Stimulated activated CD8-positive, alpha-beta memory T cell treated with anti-CD3 and anti-CD28 coated beads, Interleukin-2, amount 100 ng/mL, for 1 hour (primary cell): ENCODE measurements at places on chromosomes 4 and X.

DNA sequence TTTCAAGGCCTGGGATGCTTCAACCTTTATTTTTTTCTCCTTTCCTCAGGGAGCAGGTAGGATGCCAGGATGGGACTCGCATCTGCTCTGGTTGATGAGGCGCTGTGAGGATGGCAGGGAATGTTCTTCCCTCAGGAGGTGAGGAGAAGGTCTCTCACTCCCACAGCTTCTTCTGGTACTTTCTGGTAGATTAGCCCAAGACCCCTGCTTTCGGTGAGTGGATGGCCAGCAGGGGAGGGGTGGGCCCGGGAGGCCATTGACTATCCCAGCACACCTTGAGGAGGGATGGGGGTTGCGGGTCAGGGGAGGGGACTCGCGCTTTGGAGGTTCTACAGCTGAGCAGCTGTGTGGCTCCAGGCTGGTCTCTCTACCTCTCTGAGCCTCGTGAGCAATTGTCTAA, 14.8 kb downstream of the CYTL1 start:
- DNase-seq, result no peak

DNA sequence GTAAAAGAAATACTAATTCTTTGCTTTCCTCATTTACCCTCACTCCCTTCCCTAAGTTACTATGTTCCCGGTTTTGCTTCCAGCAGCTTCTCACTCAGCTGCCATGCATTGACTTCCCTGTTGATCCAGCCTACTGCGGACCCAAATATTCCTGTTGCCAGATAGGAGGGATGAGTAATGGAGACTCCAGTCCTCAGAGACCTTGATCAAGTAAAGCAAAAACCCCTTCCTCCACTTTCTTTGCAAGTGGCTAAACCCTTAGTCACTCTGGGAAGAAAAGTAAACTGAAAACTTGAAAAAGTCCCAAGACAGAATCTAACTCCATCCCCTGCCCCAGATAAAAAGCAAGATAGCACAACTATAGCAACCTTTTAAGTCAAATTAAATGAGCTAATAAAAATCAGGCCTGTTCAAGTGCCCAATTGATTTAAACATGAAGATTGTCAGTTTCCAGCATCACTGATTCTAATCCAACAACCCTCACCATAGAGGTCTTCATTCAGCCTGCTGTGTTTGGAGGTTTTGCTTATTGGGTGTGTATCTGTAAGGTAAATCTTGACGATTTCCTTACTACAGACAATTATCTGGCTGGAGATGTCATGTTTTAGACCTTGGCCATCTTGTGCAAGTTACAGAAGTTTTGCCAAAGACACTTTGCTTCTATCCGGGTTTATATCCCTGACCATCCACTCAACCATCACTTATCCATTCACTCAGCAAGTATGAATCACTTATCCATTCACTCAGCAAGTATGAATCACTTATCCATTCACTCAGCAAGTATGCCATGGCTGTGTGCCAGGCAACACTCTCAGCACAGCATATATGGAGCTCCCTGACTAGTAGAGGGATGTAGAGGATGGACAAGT, 17.6 kb downstream of the FGFBP1 start:
- no peak for DNase-seq

- DNase-seq, result no peak
These were observed 34.9 kb downstream of the FTHL17 start for GRCh38 chrX:31036895-31037294.

GRCh38 chr4:160184884-160185283, 1082.0 kb downstream of the RAPGEF2 start:
- DNase-seq, result no peak

DNA sequence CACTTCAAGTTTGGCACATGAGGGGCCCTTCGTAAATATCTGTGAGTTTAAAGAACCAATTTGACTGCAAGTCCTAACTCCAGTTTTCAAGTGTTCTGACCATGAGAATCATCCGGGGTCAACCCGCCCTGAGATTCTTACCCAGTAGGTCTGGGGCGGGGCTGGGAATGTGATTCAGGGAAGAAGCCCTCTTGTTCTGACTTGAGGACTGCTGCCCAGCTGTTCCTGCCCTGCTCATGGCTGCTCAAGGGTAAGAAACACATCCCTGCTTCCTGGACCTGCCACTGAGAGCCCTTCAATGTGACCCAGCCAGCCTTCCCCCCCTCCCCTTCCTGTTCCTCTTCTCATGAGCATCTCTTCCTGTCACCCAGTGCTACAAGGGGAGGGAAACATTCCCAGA, 92.7 kb upstream of the PGRMC2 start:
- no peak for DNase-seq

GRCh38 chr4:53011259-53011905, 149.3 kb downstream of the RASL11B start:
- DNase-seq, result no peak

- no peak for DNase-seq
These were observed 76.5 kb upstream of the PLAC8 start for GRCh38 chr4:83191026-83191425.

DNA sequence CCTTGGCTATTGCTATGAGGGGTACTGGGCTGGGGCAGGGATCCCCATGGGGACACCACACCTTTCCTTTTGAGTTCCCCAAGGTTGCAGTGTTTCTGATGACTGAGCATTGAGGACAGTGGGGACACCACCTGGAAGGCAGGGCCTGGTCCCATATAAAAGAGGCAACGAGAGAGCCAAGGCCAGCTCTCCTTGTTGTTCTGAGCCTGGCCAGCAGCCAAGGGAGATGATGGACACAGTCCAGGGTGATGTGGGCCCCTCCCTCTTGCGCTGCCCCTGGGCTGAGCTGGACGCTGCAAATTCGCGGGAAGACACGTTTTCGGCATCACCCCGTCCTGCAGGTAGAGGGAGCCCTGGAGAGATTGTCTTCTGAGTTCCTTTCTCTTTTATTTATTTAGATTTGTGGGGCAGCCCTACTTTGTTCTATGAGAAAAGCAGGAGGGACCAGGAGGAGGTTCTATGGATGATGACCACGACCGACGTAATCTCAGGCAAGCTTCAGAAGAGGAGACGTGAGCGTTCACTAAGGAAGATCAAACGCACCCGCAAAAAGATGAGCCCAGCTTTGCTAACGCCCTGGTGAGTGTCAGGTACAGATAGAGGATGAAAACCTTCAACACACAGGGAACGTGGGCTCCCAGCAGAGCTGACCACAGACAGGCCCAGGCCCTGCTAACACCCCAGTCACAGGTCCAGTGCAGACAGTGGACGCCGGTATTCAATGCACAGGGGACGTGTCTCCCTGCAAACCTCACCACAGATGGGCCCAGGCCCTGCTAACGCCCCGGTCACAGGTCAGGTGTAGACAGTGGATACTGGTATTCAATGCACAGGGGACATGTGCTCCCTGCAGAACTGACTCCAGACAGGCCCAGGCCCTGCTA, 97.4 kb downstream of the SHOX start:
- DNase-seq, result no peak

DNA sequence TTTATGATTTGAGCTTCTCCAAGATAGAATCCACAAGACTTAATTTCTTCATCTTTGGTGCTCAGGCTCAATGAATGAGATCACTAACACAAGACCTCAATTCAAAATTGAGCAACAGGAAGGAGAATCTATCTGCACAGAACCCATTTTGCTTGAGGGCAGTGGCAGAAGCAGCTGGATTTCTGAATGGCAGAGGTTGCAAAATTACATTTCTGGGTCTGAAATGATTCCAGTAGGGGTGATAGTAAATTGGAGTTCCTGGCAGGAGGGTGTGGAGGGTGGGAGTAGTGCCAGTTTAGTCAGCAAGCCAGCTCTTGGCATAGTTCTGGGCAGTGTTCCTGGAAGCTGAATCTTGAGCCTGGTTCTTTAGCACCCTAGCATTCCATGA, 281.1 kb downstream of the SLC7A11 start:
- DNase-seq, result no peak

- no peak for DNase-seq
These were observed 10.8 kb upstream of the SFRP2 start for GRCh38 chr4:153799694-153800074.

GRCh38 chr4:48247142-48247877, 22.3 kb downstream of the TEC start:
- DNase-seq, result no peak

DNA sequence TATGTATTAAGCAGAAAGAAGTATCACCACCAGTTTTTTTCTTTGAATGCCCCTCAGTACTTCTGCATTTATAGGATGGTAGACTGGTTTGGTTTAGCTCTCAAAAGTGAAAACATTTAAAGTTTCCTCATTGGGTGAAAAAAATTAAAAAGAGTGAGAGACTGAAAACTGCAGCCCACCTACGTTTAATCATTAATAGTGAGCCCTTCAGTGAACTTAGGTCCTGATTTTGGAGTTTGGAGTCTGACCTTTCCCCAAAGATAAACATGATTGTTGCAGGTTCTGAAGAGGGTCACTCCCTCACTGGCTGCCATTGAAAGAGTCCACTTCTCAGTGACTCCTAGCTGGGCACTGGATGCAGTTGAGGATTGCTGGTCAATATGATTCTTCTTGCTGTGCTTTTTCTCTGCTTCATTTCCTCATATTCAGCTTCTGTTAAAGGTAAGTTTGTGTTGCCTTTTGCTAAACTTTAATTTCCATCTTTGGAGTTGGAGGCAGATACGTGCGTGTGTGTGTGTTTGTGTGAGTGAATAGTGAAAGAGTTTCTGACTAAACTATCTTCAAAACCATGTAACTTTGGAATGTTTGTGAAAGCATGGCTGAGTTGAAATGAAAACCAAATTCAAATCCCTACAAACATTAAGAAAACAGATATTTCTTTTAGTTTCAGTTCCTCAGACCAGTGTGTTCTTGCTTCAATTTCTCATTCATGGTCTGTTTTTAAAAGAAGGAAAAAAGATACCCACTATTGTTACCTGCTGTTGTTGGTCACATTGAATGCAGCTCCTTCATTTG, at the start of gene MTTP:
Gene MTTP (plus strand): TSS at position 295 of the 795 bp plus-strand sequence. CDS start 86 bp downstream, at position 381.
- no peak for DNase-seq

- DNase-seq, result no peak
These were observed 40.6 kb downstream of the MRPL1 start for GRCh38 chr4:77903186-77903585.

GRCh38 chrX:150262456-150262855, 100.7 kb upstream of the MAMLD1 start:
- DNase-seq, result no peak

- no peak for DNase-seq
These were observed 342.7 kb downstream of the PDGFC start for GRCh38 chr4:156628858-156629257.

GRCh38 chr4:48225368-48226141, 44.1 kb downstream of the TEC start:
- DNase-seq, result no peak

GRCh38 chr4:101366331-101366730, 19.0 kb upstream of the PPP3CA start:
- DNase-seq, result no peak

DNA sequence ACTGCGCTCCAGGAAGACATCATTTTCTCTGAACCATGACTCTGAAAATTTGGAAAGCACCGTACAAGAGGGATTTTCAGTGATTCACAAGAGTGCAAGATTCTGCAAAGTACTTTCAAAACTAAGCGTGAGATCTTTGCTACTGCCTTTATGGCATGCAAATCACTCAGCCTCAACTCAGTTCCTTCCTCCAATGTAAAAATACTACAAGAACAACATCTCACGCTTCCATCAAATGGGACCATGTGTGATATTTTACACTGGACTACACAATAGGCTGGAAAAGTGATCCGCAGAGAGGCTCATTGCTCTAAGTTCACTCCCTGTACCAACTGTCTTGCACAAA, 674 bp upstream of the IL15 start:
- no peak for DNase-seq

- DNase-seq, result no peak
These were observed 60.2 kb upstream of the CLDN34 start for GRCh38 chrX:9906919-9907318.

GRCh38 chrX:71017396-71017939, 50.7 kb downstream of the SNX12 start:
- no peak for DNase-seq

GRCh38 chr4:105461621-105462382, 12.1 kb downstream of the PPA2 start:
- DNase-seq, result no peak

GRCh38 chr4:83546786-83547185, 10.9 kb downstream of the GPAT3 start:
- DNase-seq, result no peak

DNA sequence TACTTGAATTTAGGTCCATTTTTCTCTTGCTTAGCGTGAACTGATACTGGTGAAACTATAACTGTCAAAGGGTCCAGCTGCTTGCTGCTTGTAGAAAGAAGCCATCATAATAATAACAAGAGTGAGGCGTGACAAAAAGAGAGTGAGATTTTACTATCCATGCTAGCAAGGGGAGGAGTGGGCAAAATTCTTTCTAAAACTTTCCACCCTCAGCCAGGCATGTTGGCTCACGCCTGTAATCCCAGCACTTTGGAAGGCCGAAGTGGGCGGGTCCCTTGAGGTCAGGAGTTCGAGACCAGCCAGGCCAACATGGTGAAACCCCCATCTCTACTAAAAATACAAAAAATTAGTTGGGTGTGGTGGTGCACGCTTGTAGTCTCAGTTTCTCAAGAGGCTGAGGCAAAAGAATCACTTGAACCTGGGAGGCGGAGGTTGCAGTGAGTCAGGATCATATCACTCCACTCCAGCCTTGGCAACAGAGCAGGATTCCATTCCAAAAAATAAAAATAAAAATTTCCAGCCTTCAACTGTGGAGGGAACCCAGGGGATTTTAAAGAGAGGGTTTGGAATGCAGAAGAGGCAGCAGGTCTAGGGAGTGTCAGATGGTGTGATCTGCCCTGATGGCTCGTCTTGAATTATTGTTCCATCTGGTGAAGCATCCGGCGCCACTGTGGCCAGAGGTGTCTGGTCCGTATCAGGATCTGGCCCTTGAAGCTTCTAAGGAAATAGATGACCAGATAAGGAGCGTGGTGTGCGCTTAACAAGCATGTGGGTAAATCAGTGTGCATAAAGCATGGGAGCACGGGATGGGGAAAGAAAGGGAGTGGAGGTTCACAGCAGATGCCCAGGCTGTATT, 51.8 kb downstream of the LRP2BP start:
- DNase-seq, result no peak

- DNase-seq, result no peak
These were observed 14.7 kb downstream of the DCK start for GRCh38 chr4:71008196-71008595.

- DNase-seq, result no peak
These were observed 409.3 kb downstream of the GASK1B start for GRCh38 chr4:157763490-157763889.
